IMR-90 (cell line): ENCODE measurements at places on chromosomes 3 and 15. TPM values are rescaled to one million over a fixed set of nuclear protein-coding genes. Genes with fewer than 3 reads are reported as not detected.
A peak's percentile ranks its signal among the peaks of the same experiment; 100 is the strongest.

Gene CLDN16
- under 0.01 TPM in 2 replicates for total RNA-seq

Gene PLXND1
- total RNA-seq: 19.2 and 22.5 TPM in 2 replicates

DNA sequence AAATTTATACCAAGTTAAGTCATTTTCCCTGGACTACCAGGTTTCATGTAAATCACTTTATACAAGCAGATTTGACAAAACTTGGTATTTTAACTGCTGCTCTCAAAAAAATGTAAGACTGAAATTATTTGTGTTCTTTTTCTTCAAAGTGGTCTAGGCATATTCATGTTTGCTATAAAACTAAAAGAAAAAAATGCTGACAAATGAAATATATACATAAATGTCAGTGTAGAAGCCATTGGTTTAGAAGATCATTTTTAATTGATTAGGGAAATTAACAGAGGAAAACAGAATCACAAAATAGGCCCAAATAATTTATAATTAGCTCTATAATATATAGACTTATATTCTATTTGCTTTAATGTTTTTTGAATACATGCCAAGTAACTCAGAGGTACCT is 523.2 kb downstream of the RBMS3 start:
- no peak for DNase-seq

- DNase-seq: no peak
Measured at GRCh38 chr3:72756900-72757299, 91.3 kb downstream of the SHQ1 start.

GRCh38 chr15:99502182-99502581 is 63.6 kb upstream of the MEF2A start:
- DNase-seq: no peak

DNA sequence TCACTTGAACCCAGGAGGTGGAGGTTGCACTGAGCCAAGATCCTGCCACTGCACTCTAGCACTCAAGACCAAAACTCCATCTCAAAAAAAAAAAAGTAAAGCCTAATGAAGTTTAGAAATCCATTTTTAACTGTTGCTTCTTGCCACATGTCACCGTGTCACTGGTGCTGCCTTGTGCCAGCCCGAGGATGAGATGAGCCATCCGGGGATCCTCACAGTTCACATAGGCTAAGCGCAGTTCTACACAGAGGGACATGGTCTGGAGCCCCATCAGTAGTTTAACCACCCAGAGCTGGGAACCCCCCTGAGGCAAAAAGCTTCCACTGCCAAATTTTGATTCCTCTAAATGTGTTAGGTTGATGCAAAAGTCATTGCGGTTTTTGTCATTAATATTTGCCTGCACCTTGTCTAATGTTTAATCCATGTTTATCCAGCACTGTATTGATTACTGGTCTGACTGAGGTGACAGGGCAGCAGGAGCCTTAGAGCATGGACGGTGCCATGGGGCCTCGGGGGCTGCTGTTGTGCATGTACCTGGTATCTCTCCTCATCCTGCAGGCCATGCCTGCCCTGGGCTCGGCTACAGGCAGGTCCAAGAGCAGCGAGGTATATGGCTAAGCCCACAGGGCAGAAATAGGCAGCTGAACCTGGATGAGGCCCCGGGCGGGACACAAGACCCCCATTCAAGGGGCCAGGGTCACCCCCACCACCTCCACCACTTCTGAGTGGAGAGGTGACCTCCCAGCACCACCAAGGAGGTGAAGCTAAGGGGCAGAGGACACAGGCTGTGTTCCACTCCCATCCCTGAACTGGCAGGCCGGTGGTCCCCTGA is at the start of gene ITIH1:
ITIH1 (plus strand) TSS at position 473 of the 832 bp plus-strand sequence; CDS start at position 490, 17 bp downstream.
- DNase-seq: no peak

- DNase-seq: peak; percentile 62
Measured at GRCh38 chr15:35173444-35174118, 88.5 kb upstream of the NANOGP8 start.

GRCh38 chr3:32319607-32320006 is 72.0 kb upstream of the CMTM7 start:
- no peak for DNase-seq
